ENCODE measurements at places on chromosomes 6 and 20.

- DNase-seq = no peak
Measured at GRCh38 chr6:128512296-128512695, 8.1 kb downstream of the PTPRK start.

DNA sequence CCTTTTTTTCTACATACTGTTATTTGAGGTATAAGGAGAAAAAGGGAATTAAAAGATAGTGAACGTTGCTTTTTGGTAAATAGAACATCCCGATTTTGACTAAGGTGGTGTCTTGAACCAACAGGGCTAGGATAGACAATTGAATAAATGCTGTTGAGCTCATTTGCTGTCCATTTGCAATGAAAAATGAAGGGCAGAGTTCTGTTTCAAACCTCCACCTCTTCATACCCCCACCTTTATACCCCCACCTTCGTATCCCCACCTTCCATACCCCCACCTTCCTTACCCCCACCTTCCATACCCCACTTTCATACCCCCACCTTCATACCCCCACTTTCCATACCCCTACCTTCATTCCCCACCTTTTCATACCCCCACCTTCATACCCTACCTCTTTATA is 93.4 kb upstream of the NAA20 start:
- no peak for DNase-seq

- no peak for DNase-seq
Measured at GRCh38 chr6:28153546-28153945, 11.9 kb downstream of the ZKSCAN8 start.

DNA sequence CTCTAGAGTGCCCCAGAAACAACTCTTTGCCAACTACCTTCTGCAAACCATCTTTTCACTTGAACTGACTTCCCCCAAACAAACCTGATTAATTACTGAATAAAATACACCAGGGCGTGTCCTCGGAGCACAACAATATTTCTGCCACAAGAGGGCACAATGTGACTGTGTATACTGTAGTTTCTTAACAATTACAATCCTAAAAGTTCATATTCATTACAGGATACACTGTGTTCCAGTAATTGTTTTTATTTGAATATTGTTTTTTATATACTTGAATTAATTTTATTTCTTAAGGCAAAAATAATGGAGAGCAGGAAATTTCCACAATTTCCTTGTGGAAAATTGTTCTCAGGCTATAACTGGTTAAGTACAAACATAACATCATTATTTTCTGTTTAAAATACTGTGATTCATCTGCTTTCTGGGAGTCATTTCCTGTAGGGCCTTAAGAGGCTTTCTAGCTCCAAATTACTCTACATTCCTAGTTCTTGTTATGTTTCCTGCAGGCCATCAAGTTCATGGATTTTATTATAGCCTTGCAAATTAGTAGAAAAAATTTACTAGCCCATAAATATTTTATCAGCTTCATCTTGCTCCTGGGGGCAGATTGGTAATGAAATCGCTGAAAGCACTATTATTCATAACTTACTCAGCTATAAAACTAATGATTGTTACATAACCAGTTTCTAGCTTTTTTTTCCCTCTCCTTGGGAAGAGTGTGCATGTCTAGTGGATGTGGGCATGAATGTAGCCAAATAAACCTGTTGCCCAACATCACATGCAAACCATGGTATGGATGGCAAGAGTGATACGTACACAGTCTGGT is 51.9 kb upstream of the SLC22A16 start:
- peak; percentile 60 for DNase-seq

DNA sequence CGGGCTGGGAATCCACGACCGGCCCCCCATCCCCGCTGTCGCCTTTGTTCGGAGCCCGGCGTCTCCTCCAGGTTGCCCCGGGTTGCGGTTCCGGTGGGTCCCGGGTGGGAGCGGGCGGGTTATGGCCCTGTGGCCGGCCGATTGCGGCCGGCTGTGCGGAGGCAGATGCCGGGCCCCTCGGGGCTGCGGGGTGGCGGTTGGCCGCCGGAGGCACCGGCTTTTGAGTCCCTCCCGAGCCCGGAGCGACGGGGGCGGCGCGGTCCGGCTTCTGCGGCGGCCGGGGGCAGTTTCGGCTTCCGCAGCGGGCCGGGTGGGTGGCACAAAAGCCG is 431 bp downstream of the LOC128125822 start:
- no peak for DNase-seq

DNA sequence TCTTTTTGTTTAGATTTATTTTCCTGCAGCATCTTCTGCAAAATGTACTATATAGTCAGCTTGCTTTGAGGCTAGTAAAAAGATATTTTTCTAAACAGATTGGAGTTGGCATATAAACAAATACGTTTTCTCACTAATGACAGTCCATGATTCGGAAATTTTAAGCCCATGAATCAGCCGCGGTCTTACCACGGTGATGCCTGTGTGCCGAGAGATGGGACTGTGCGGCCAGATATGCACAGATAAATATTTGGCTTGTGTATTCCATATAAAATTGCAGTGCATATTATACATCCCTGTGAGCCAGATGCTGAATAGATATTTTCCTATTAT is 3.2 kb downstream of the FOXC1 start:
- no peak for DNase-seq

- DNase-seq = no peak
Measured at GRCh38 chr20:42862446-42862845, 327.3 kb downstream of the PTPRT start.

DNA sequence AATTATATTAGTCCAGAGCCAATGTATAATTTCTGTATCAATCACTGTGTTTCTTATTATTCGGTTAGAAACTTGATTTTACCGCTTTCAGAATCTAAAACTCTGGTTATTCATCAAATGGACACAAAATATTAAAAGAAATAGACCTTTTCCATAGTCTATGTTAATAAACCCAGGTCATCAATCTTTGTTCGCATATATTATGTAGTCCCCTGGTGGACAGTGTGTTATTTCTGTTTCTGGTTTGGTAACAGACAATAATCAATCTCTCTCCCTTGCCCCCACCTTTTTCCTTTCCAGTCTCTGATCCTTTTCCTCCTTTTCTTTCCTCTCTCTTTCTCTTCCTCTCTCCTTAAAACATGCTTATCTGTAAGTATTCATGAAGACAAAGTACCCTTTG is 139.0 kb downstream of the FLRT3 start:
- no peak for DNase-seq

- no peak for DNase-seq
Measured at GRCh38 chr6:37480951-37481534, 18.6 kb downstream of the CCDC167 start.

DNA sequence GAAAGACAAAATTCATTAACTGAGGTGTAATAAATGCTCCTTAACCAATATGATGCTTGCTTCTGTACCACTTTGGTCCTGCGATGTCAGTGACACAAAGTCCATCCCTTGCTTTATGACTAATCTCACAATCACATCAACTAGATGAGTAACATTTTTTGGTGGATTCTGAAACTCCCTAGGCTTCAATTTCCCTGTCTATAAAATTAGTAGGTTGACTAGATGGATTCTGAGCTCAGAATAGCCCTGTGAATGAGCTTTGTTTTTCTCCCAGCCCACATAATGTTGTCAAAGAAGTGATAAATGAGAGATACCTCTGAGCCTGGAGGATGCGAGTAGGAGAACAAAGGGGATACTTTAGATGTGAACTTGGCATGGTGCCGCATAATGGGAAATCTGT is 9.1 kb downstream of the TXLNB start:
- no peak for DNase-seq

GRCh38 chr20:45342855-45343531 is 5.2 kb downstream of the SDC4 start:
- DNase-seq = no peak

DNA sequence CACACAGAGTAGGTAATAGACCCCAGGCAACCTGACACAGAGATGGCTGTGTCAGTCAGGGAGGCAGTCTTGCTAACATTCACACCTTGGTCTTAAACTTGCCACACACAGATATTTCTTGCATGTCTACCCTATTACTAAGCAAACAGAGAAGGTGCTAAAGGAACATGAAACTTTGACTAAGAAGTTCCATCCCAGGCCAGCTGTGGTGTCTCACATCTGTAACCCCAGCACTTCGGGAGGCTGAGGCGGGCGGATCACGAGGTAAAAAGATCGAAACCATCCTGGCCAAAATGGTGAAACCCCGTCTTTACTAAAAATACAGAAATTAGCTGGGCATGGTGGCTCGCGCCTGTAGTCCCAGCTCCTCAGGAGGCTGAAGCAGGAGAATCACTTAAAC is 222.4 kb upstream of the JARID2 start:
- peak; percentile 78 for DNase-seq

DNA sequence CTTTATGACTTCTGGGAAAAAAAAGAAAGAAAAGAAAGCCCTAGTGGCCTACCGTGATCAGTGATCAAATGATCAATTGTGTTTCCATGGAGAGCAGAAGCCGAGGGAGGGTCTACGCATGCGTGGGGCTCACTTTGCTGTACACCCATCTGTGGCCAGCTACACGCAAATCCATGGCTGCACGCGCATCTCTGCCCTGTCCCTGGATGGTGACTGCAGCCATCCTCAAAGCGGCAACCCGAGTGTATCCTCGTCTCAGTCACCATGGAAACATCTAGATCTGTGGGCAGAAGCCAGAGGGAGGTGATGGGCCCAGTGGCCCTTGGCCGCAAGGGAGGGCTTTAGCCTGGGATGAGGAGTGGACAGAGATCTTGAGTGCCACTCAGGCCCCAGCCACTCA is 785 bp upstream of the ULBP3 start:
- DNase-seq = no peak

DNA sequence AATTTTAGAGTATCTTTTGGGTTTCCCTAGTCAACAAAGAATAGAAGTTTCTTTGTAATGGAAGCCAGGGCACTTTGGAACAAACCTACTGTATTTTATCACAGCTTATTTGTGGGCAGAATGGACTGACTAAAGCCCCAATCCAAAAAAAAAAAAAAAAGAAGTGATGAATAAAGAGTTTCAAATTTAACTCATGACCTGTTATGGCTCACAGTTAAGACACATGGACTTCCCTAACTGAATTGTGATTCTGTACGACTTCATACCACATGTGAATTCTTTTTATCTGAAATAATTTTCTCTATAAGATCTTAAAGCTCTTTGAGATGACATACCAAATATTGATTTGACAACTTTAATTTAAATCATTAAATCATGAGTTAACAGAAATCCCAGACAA is 77.2 kb downstream of the FILIP1 start:
- DNase-seq = no peak

- no peak for DNase-seq
Measured at GRCh38 chr6:134047673-134048072, 4.8 kb downstream of the SLC2A12 start.

GRCh38 chr20:24129641-24130040 is 141.1 kb upstream of the GGTLC1 start:
- no peak for DNase-seq

- DNase-seq = no peak
Measured at GRCh38 chr6:154502553-154502952, 7.9 kb downstream of the CNKSR3 start.

DNA sequence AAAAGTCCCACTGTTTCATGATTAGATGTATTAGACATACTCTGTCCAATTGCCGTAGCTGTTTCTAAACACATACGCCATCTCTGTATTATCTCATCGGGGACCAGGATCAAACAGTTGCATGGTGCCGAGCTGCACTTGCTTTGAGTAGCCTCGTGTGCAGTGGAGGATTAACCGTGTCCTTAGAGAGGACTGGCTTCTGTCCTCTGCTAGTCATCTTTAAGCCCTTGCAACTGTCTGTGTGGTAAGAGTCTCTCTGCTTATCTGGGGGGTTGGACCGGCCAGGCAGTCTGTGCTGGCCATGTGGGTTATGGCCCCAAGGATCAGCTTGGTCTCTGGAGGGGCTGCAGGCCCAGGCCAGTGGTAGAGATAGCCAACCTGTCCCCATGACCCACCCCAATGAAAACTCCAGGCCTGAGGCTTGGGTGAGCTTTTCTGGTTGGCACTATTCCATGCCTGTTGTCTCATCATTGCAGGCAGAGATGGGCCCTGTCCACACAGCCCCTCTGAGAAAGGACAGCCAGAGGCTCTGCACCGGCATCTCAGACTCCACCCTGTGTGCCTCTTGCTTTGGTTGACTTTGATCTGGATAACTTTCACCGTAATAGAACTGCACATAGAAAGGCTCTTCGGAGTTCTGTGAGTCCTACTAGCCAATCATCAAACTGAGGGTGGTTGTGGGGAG is 137.3 kb upstream of the SNX9 start:
- no peak for DNase-seq

- no peak for DNase-seq
Measured at GRCh38 chr6:12720310-12720709, 3.7 kb downstream of the PHACTR1 start.

- no peak for DNase-seq
Measured at GRCh38 chr6:4677011-4677750, 99.0 kb upstream of the CDYL start.

GRCh38 chr20:53579266-53579580 is 14.4 kb downstream of the ZNF217 start:
- DNase-seq = no peak

GRCh38 chr20:15220778-15221565 is 883.6 kb upstream of the FLRT3 start:
- no peak for DNase-seq

DNA sequence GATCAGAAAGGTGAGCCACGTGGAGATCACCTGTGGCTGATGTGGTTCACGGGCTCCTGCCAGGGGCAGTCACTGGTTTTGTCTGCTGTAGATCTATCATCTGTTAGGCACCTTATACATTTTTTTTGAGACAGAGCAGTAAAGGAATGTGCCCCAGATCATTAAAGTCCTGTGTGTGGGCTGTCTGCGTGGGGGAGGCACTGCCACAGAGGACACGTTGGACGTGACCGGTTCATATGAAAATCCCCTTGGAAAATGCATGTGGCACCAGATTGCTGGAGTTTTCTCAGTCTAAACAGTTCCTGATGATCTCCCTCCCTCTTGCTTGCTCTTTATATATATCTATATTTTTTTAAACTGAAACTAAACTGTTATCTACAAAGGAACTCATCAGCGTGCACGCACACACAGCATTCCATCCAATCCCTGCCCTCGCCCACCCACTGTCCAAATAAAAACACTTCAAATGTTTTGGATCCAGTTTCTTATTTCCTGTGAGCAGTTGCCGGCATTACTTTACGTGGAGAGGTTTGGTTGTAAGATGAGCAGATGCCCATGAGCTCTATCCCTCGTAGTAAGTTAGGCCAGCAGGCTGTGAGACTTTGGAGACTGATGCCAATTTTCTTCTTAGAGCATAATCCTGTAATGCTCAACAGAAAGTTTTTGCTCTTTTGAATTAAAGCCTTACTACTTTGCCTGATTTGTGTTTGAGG is 161.6 kb upstream of the EXOC2 start:
- no peak for DNase-seq
